ENCODE measurements at places on chromosomes 6 and 20.

- no peak for DNase-seq
Observed at GRCh38 chr20:2084703-2085102, 16.9 kb upstream of the STK35 start.

GRCh38 chr6:146697921-146698320, 99.1 kb downstream of the ADGB start:
- no peak for DNase-seq

DNA sequence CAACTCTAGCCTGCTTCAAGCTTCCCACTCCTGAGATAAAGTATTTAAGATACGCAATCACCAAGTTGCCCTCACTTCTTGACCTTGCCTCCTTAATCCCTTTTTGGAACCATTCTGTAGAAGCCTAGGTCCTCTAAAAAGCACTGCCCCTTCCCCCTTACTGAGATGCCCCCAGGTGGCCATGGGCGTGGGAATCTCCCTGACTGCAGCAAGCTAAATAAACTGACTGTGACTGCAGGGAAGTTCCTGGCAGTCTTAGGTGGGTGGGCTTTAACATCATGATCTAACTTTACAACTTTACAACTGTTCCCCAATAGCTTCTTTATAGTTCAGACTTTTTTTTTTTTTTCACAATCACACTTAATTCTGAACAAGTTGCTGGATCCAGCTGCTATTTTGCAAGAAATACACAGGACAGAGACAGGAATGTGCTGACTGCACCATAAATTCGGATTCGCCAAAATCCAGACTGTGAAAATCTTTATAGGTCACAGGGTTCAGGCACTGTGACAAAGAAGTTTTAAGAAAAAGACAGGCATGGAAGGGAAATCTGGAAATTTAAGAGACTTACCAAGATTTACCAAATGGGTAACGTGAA, 344.2 kb upstream of the SULF2 start:
- no peak for DNase-seq

DNA sequence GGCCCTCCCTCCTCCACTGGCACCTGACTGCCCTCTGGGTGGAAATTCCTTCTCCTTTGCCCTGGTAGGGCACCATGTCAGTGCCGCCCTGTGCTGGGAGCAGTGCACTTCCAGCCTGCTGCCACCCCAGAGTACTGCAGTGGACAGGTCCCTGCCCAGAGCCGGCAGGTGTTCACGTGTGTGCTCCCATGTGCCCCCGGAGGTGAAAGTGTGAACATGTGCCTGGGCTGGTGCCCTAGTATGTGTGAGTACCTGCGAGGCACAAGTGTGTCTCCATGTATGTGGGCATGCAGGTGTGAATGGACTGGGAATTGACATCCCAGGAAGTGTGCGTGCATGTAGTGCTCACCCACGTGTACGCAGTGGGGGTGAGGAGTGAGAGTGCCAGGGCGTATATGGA, 29.4 kb downstream of the SDCBP2 start:
- no peak for DNase-seq

- no peak for DNase-seq
Observed at GRCh38 chr6:32113386-32114352, 4.5 kb upstream of the TNXB start.
